Activated CD4-positive, alpha-beta memory T cell treated with anti-CD3 and anti-CD28 coated beads for 36 hours (primary cell): ENCODE measurements at places on chromosomes 13 and 19.

DNA sequence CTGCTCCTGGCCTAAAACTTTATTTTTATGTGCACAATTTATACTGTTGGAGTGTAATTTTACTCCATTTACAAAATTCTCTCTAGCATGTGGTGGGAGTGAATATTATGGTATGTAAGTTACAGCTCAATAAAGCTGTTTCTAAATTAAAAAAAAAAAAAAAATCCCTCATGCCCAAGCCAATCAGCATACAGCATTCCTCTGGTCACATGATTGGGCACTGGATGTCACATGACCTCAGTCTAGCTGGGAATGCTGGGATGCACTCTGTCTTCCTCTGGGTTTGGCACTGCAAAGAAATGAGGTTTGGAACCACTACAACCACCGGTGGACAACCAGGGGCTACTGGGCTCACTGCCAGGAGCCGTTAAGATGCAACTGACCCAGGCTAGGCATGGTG is 67.6 kb downstream of the ZNF557 start:
- DNase-seq: no peak

- DNase-seq: no peak
Measured at GRCh38 chr13:99308471-99309087, 1.4 kb upstream of the GPR183 start.

GRCh38 chr19:54136086-54136863 is 1.3 kb upstream of the CNOT3 start:
- DNase-seq: no peak

DNA sequence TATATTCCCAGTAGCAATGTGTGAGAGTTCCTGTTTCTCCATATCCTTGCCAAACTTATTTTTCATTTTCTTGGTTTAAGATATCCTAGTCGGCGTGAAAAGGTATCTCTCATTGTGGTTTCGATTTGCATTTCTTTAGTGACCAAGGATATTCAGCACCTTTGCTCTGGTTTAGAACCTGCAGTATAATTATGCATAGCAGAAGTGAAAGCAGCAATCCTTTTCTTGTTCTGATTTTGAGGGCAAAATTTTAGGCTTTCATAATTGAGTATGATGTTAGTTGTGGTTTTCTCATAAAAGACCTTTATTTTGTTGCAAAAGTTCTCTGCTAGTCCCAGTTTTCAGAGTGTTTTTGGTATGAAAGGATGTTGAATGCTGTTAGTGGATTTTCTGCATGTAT is 491.0 kb downstream of the FGF9 start:
- DNase-seq: no peak

- peak; percentile 64 for DNase-seq
Measured at GRCh38 chr19:18292462-18292809, 11.0 kb upstream of the JUND start.

DNA sequence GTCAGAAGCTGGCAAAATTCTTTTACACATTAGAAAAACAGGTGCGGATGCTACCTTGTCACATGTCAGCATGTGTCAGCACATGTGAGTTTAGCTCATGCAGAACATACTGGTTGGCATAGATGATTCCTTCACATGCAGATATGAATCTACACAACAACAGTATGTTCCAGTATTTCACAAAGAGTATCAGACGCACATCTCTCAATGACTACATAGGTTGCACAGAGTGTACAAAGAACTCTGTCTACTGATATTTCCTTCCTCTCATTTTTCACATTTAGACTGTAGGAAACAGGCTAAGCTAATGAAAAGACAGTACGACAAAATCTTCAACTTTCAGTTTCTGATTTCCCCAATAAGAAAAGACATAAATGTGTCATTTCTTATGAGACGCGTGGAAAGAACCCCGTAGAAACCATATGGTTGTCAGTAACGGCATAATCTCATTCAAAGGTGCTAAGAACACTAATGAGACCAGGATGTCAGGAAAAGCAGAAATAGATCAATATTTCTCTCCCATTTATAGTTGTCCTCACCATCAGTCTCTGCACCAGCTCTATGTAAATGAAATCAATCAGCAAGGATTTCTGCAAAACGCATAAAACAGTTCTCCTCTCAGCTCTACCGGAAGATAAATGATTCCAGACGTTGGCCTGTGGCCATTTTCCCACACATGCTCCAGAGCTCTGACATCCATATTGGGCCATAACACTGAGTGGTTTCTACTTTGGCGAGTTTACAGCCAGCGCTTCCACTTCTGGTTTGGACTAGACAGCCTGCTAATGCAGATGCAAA is 81.2 kb downstream of the STARD13 start:
- DNase-seq: no peak

DNA sequence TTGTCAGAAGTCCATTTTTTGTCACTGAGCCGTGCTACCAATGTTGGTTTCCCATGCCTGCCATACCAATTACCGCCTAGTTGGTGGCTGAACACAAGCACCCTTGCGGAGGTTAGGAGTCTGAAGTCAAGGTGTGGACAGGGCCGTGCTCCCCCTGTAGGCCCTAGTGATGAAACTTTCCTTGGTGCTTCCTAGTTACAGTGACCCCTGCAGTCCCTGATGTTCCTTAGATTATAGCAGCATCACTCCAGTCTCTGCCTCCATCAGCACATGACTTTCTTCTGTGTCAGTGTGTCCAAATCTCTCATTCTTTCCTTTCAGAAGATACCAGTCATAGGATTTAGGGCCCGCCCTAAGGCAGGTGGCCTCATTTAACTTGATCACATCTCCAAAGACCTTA is 99.0 kb downstream of the MYO16 start:
- no peak for DNase-seq

- no peak for DNase-seq
Measured at GRCh38 chr13:60435762-60436374, 38.8 kb downstream of the TDRD3 start.

GRCh38 chr13:109220631-109221030 is 565.8 kb downstream of the IRS2 start:
- DNase-seq: no peak

GRCh38 chr13:109331011-109331433 is 455.4 kb downstream of the IRS2 start:
- no peak for DNase-seq

- DNase-seq: no peak
Measured at GRCh38 chr19:48844472-48844871, 8.2 kb upstream of the HSD17B14 start.

DNA sequence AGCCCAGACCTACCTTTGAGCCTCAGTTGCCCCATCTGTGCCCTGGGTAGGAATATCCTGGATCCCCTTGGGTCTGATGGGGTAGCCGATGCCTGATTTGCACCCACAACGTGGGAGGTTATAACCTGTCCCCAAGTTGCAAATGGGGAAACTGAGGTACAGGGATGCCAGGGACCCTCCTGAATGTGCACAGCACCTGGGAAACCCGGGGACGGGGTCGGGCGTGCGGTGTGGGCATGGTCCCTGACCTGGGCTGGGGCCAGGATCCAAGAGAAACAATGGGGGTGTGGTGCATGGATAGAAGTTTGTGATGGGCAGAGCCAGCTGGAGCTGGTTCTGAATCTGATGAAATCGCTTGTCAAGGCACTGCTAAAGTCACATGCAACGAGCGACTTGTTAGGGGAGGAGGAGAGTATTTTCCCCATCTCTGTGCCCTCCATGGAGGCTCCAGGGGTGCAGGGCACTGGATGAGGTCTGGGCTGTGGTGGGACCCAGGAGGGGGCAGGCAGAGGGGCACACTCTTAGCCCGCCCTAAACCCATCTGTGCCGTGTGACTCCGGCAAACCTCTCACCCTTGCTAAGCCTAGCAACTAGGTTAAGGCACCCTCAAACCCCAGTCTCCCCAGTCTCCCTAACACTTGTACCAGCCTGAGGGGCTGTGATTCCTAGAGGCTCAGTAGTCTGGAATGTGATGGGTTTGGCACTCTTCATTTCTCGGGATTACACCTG is 749 bp downstream of the GDF15 start:
- no peak for DNase-seq

DNA sequence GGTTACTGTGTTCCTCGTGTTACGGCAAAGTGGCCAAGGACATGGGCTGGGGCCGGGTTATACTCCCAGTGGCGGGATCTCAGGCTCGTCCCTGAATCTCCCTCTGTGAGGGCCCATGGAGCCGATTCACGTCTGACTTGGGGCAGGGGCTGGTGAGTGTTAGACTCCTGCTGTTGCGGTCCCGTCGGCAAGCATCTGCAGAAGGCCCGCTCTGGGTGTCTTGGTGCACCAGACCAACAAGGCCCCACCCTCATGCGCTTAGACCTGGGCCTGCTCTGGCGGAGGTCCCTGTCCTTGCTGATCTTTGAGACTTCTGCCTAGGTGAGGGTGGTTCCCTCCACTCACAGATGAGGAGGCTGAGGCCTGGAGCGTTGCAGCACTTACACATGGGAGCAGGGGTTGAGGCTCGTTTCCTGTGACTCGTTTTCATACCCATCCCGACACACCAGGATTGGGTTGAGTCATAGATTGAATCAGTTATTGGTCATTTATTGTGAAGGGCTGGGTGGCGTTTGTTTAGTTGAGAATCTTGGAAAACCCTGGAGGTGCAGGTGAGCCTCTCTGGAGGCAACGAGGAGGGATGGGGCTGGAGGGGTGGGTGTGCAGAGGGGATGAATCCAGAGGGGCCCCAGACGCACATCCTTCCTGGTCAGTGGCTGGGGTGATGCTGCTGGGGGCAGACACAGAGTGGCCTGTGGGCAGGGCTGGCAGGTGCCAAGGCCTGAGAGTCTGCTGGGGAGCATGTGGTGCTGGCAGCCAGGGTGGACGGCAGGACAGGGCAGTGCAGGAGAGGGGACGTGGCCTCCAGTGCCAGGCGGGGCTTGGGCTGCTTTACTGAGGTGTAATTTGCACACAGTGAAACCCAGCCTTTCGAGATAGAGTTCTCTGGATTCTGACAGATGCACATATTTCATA is 4.6 kb downstream of the EPN1 start:
- peak; percentile 32 for DNase-seq

- DNase-seq: no peak
Measured at GRCh38 chr13:66560991-66561390, 669.1 kb downstream of the PCDH9 start.

GRCh38 chr13:49563516-49563915 is 21.8 kb downstream of the RCBTB1 start:
- no peak for DNase-seq
